ENCODE measurements at places on chromosomes 1 and 21.

- DNase-seq, result no peak
These were observed 107.6 kb upstream of the CSF3R start for GRCh38 chr1:36590264-36590663.

GRCh38 chr1:228289239-228289849 is 81.5 kb downstream of the OBSCN start:
- DNase-seq, result no peak

- peak; percentile 55 for DNase-seq
These were observed 26.8 kb downstream of the IFI44 start for GRCh38 chr1:78676347-78676982.

DNA sequence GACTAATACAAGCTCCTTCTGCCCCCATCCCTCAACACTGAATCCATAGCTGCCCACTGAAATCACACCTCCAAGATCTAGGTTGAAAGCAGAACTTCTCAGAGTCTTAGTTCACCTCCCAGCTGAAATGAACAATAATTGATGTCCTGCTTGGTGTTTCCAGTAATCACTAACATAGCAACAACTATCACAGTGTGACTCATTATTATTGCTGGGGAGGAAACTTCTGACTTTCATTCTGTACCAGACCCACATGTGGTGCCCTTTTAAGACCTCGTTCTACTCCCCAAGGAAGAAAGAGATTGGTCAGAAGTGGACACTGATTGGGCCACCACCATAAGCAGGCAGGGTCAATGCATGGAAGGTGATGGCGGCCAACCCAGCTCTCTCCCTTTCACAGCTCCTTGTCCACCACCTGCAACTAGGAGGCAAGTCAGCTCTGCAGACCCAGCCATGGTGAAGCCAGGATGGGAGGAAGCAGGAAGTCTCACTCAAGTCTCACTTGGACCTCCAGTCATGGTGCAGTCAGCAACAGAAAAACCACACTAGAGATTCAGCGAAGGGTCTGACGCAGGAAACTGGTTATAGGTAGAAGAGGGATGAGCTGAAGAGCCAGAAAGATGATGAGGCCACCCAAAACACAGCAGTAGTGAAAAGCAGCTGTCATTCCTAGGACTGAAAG is 720.2 kb downstream of the PTPRU start:
- DNase-seq, result no peak

GRCh38 chr1:226519716-226520598 is 28.6 kb upstream of the STUM start:
- DNase-seq, result no peak

DNA sequence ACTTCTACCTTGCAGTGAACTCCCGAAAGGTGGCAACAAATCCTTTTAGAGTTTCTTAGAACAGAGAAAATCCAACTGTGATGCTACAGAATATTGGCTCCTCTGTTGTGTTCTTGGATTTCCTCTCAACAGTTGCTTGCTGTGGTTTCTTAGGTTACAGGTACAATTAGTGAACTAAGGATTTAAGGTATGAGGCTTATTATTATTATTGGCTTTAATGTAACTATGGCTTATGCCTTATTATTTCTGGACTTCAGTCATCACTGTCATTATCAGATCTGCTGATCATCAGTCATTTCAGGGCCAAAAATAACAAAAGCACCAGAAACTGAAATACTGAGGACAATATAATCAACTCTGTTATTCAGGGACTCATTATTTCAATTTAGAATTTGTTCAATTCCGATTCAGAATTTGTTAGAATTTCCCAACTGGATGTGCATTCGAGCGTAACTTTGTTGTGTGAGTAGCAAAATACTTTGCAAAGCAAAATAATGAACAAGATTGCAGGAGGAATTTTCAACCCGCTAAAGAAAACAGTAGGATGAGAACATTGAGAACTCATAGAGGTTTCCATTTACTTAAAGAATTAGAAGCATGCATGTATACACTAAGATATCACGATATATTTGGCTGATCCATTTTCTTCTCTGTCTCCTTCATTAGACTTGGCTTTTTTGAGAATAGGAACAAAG is 65.5 kb upstream of the AK4 start:
- DNase-seq, result no peak

DNA sequence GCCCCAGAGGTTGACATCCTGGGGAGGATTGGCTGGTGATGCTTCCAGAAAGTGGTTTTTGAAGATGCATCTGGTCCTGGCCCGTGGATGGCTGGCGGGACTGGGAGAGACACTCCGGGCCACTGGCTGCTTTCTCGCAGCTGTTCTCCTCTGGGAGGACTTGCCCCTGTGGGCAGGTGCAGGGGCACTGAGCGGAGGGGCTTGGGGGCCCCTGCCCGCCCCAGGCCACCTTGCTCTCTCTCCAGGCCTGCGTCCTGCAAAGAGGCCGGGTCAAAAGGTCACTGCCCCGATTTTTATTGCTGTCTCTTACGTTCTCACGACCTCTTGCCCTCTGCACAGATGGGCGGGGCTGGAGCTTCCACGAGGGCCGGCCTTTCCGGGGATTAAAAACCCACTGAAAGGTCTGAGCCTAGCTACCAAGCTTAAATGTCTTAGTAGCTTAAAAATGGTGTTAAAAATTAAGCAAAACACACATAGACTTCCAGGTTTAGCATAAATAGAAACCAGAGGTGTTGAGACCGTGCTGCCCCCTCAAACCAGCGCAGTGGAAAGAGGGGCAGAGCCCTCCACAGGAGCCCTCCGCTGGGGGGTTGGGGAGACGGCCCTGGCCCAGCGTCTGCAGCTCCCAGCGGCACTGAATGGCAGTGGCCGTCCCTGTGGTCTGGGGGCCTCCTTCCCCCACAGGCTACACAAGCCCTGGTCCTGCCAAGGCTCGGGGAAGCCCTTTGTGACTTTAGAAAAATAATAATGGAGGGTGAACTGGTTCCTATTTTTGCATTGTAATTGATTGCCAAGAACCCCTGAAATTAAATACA is 43.9 kb downstream of the SKI start:
- no peak for DNase-seq
